GM13976 (cell line): ENCODE measurements at places on chromosomes 7 and 10.

DNA sequence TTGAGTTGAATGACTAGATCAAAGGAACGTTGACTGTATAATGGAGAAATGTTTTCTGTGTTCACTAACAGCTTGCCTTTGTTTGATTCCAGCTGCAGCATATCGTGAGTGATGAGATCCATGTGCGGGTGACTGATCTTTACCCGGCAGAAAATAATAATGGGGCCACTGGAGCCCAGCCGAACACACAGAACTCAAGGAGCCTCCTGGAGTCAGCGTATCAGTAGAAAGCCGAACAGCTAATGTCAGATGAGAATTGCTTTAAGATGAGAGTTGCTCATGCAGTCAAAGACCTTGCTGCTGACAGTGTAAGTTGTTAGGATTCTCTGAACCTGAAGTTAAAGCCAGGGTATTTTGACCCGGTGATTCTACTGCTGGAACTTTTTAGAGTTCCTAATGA is 34.3 kb upstream of the MTPAP start:
- DNase-seq: no peak

GRCh38 chr10:123669886-123670285 is 3.7 kb downstream of the GPR26 start:
- no peak for DNase-seq

DNA sequence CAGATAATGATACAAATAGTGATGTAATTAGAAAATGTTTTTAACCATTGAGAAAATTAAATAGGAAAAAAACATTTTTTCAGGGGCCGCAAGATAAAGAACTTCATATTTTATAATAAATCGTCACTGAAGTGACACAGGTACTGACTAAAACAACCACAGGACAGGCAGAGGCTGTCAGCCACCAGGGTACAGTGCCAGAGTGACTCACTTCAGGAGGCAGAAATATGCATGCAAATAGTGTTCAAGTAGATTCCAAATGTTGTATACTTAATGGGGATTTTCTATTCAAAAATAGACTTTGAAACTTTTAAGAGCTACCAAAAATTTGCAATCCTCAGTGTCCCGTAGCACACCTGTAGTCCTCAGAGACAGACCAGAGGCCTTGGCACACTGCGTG is 68.6 kb downstream of the FRMPD2 start:
- no peak for DNase-seq

DNA sequence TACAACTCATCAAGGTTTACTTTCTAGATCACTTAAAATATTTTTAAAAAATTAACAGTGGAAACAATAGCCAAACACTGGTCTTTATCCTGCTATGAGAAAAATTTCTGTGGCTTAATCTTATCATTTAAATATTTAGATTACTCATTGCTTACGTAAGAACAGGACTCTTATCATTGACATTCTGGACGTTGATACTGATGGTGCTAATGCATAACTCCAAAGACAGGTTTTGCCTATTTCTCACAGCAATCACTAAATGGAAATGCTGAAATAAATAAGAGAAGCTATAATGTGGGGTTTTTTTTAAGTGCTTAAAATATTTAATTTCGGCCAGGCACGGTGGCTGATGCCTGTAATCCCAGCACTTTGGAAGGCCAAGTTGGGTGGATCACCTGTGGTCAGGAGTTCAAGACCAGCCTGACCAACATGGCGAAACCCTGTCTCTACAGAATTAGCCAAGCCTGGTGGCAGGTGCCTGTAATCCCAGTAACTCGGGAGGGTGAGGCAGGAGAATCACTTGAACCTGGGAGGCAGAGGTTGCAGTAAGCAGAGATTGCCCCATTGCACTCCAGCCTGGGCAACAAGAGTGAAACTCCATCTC is 195.0 kb downstream of the HGF start:
- DNase-seq: no peak

DNA sequence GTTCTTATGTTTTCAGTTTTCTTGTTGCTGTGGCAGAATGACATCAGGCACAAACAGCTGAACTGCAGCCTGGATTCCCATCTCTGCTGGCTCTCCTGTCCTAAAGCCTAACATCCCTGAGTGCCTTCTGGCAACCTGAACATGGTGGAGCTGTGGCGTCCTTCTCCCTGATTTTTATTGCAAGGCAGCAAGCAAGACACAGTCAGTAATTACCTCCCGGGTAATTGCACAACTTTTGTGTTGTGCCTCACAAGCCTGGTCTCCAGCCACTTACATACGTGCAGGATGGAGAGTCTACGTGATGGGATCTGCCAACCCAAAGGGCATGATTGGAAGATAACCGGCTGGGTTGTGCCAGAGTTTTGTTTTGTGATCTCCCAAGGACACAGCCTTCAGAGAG is 116.1 kb upstream of the PARD3 start:
- DNase-seq: no peak

GRCh38 chr10:4247379-4247778 is 462.4 kb upstream of the KLF6 start:
- no peak for DNase-seq

- no peak for DNase-seq
Observed at GRCh38 chr7:27171637-27172314, 2.3 kb downstream of the HOXA10 start.

DNA sequence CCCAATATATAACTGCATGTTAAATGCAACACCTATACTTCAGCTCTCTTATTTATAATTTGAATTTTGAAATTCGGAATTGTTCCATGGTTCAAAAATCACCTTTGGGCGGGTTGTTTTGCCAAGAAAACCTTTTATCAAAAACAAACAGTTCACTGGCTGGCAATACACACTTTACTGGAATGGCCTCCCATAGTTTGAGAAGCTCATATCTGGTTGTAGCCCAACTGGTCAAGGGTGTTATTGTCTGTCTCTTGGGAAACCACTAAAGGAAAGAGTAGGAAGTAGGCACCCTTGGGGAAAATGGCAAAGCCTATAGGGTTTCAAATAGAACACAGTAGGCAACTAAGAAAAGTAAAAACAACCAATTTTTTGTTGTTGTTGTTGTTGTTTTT is 117.9 kb downstream of the HIPK2 start:
- no peak for DNase-seq

- DNase-seq: no peak
Observed at GRCh38 chr10:128419466-128420019, 293.3 kb upstream of the MKI67 start.

GRCh38 chr10:132058793-132059759 is 6.7 kb upstream of the JAKMIP3 start:
- no peak for DNase-seq

DNA sequence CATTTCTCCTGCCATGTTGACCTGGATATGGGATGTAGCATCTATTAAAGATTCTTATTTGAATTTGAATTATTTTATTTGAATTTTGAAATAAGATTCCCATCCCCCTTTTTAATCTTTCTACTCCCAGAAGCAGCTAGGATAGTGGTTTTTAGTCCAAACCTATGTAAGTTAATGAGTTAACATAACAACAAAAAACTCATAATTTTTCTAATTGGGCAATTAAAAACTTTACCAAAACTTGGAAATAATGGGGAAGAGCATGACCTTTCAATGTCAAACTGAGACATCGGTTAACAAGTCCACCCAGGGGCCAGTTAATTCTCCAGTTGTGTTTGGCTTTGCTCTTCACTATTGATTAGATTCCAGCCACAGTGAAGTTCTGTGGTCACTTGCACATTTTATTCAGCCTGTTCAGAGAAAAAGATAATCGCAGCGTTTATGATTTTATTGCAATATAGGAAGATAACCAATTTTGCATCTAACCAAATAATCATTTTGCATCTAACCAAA is 1.2 kb upstream of the FAM13C start:
- DNase-seq: no peak

DNA sequence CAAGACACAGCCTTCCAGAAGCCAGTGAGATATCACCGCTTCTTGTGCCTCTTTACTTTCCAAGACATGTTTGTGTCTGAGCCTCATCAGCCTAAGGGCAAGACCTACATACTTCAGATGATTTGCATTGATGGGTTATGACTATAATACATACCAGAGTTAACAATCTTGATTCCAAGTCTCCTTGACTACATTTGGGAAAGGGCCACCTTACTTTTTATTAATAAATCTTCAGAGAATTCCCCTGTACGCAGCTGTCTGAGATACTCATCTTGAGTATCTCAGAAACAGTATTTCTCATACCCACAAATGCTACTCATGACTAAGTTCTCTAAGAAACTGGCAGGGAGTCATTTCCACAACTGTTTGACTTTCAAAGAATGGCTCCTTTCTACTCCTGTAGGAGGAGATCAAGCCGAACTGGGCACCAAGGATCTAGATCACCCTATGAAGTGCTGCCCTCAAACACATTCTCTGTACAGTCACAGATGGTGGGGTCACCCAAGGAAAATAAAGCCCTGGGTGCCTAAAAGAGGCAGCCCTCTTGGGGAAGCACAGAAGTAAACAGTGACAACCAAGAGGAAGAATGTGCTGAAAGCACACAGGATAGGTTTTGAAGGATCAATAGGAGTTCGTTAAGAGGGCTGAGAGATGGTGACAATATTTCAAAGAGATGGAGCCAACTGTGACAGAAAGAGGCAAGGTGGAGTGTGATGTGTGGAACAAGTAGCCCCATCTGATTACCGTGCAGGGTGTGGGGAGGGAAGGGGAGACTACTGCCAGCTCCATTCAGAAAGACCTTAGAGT is 138.9 kb downstream of the JAZF1 start:
- no peak for DNase-seq

DNA sequence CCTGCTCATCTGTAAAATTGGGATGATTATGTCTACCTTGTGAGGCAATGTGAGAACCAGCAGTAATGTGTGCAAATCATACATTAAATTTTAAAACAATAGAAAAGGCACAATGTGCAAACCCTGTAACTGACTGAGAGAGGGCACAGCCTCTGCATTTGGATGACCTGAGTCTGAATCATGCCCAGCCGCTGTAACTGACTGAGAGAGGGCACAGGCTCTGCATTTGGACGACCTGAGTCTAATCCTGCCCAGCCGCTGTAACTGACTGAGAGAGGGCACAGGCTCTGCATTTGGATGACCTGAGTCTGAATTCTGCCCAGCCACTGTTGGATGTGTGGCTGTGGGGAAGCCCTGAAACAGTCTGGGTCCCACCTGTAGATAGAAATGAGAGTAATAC is 351.5 kb upstream of the SHH start:
- DNase-seq: no peak

- no peak for DNase-seq
Observed at GRCh38 chr7:144378651-144379050, 23.4 kb downstream of the ARHGEF5 start.

- DNase-seq: no peak
Observed at GRCh38 chr10:113214331-113214730, 264.3 kb downstream of the TCF7L2 start.

DNA sequence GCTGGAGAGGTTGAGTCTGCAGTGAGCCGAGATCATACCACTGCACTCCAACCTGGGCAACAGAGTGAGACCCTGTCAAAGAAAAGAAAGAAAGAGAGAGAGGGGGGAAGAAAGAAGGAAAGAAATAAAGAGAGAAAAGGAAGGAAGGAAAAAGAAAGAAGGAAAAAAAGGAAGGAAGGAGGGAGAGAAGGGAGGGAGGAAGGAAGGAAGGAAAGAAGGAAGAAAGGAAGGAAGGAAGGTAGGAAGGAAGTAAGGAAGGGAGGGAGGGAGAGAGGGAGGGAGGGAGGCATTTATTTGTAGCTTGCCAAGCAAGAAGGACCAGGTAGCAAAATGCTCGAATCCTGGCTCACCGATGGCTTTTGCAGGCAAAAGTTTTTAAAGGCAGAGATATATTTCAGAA is 74.5 kb upstream of the BAIAP2L1 start:
- DNase-seq: no peak

- no peak for DNase-seq
Observed at GRCh38 chr10:73639286-73639685, 2.0 kb downstream of the MYOZ1 start.

GRCh38 chr10:102994531-102995295 is 76.6 kb downstream of the CNNM2 start:
- no peak for DNase-seq

DNA sequence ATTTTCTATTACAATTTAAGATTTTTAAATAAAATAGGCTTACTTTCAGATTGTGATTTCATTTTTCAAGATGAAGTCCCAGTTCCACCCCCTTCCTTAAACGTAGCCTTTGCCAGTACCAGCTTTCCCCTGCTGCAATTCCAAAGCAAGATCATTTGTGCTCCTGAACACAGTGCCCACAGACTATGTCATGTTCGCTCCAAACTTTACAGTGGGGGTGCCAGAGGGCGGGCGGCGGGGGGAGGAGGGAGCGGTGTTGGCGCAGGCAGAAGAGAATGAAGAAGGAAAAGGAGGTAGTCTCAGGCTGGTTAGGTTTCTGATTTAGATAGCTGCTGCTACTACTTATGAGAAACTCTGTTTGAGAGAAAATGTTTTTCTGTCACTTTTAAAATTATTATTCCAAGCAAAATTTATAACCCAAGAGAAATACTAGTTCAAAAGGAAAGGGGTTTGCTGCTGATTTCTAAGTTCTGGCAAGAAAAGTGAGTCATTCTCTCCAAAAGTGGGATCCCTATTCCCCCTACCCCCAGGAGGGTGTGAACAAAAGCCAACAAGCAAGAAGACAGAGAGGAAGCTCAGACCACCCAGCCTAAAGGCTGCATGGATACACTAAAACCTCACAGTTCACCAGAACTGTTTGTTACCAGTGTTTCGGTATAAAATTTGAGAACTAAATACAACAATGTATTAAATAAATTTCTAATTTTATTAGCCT is 109.6 kb downstream of the SRPK2 start:
- DNase-seq: no peak

- no peak for DNase-seq
Observed at GRCh38 chr10:114663626-114664025, 5.6 kb upstream of the ABLIM1 start.

GRCh38 chr10:127556916-127557315 is 7.8 kb downstream of the NPS start:
- DNase-seq: no peak

- no peak for DNase-seq
Observed at GRCh38 chr10:621981-622740, 67.3 kb downstream of the DIP2C start.

- DNase-seq: peak; percentile 64
Observed at GRCh38 chr10:71860243-71861029, 9.4 kb upstream of the PSAP start.

DNA sequence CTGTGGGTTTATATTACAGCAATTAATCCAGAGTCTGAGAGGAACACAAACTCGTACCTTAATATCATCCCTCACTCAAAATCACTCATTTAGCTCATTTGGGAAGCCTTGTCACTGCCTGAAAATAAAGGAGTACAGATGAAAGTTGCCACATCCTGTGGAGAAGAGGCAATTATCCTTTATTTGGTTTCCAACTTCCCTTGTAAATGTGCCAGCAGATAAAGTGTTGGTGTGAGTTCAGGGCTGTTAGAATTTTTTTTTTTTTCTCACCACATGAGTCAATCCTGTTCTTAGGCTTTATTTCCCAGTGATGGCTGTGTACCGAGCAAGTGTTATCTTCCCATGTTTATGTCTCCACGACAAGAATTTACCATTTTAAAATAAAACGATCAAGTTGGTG is 99.0 kb upstream of the SMIM30 start:
- no peak for DNase-seq

DNA sequence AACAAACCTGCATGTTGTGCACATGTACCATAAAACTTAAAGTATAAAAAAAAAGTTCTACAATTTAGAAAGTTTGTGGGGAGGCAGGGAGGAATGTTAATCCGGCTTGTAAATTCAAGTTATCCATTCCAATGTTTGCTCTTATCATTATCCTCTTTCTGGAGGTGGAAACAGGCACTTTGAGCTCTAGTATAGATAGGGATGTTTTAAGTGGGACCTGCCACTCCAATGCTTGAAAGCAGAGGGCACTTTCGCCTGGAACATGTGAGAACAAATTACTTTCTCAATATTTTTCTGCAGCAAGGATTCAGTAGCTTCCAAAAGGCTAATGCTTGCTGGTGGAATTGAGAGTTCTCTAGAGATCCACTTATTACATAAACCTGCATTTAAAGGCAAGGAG is 45.6 kb downstream of the FEZF1 start:
- DNase-seq: no peak

GRCh38 chr7:131011432-131011742 is 277.4 kb upstream of the KLF14 start:
- DNase-seq: no peak
